Stimulated activated CD4-positive, alpha-beta T cell treated with anti-CD3 and anti-CD28 coated beads, Interleukin-2, amount 100 ng/mL, for 24 hours (primary cell): ENCODE measurements at places on chromosomes 12 and 14.

GRCh38 chr14:26138764-26139445, 458.9 kb downstream of the NOVA1 start:
- no peak for DNase-seq

DNA sequence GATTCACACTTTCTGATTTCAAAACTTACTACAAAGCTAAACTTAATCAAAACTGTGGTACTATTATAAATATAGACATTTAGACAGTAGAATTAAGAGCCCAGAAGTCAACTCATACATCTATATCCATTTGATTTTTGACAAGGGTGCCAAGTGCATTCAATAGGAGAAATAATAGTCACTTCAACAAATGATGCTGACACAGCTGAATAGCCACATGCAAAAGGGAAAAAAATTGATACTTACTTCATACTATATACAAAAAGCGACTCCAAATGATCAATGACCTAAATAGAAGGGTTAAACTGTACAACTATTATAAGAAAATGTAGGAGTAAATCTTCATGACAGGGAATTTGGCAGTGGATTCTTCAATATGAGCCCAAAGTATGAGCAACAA, 40.7 kb upstream of the SYT10 start:
- DNase-seq, result no peak

DNA sequence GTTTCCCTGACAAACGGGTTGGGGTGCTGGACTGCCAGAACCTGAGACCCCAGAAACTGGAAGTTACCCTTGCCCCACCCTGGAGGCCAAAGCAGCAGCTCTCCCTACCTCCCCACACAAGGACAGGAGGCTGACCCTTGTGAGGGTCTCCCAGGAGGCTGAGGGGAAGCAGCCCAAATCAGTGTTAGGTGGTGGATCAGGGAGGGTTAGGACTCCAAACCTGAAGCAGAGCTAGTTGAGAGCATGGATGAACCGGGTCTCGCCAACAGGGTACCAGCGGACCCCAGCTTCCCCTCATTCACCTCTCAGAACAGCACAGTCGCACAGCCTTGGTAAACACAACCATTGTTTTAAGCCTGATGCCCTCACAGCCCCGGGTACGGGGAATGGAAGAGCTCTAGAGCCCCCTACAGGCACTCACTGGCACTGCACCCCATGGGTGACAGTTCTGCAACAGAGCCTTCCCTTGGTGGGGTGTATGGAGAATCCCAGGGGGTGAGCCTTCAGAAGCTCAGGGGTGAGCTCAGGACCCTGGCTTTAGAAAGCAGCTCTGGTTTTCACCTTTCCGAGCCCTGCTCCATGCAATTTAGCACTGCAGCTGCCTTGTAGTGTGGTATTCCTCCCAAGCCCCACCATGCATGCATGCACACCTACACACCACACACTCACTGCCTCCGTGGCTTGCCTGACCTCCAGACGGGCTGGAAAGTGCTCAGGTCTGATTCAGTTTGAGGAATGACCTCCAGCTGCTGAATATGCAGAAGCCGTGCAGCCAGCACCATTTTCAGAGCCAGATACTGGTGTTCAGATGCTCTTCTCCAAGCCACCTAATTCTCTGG, 11.2 kb downstream of the ESRRB start:
- peak; percentile 70 for DNase-seq

DNA sequence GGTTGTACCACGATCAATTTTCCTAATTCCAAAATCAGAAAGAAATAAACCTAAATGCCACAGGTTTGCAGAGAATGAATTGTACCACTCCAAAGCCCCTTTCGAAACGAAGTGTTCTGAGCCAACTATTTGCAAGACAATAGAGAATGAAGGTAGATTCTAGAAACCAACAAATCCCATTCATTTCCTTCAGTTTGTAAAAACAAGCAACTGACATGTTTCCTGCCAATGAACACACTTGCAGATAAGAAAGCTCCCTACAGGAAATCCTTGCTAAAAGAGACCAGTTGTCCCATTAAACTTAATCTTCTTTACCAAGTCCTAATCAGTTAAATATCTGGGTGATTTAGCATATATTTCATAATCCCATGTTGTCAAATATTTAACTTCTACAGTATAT, 198.4 kb upstream of the FOXN3 start:
- DNase-seq, result no peak

DNA sequence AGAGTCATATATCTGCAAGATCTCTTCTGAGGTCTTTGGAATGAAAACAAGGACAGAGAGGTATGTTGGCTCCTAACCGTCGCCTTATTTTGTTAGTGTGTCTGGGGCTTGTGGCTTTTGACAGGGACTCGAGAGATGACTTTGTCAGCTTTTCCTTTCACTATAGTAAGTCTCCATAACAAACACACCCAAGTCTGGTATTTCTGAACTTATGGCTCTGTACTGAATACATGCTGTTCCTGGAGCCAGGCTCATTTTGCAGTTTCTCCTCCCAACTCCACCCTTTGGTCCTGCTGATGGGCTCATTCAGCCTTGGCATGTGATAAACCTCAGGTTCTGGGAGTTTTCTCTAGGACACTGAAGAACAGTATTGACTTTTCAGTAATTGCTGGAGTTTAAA, 27.7 kb upstream of the TMED10 start:
- DNase-seq, result no peak

DNA sequence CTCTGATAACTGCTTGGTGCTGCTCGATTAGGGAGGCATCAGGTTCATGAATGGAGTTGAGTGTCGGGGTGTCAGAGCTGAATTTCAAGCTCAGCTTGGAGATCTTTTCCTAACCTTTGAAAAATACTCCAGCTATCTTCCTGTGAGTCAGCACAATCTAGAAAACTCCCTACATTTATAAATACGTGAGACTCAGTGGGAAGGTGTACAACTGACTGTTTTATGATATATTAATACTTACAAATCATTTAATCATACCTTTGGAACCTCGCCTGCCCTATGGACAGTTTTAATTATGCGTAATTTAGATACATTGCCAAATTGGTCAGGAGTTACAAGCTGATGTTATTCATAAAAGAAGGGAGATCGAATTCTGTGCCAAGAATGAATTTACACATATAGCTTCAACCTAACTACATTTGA, 961 bp downstream of the CMAS start:
- no peak for DNase-seq

DNA sequence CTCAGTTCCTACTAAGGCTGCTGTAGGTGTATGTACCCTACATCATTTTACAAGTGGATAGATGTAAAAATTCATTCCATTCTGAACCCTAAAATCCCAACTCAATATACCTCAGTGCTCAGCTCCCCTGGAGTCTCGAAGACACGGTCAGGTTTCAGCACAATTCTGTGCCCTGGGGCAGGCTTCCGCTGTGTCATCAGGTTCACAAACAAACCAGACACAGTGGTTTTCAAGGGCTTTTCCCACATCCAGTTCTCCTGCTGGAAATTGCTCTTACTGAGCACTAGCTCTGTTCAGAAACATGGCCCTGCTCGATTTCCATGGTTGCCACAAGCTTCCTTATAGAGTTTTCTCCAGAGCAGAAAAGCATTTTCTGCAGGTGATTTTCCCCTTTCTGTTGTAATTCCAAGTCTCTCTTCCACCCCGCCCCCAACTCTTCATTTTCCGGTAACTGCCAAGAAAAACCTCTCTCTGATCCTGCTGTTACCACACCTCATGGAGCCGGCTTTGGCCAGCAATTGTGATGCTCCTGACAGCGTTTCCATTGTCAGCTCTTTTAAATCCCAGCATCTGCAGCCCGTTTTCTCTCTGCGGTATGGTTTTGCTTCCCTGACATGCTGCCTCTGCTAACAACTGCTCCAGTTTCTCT, 483.0 kb upstream of the CCDC196 start:
- no peak for DNase-seq

DNA sequence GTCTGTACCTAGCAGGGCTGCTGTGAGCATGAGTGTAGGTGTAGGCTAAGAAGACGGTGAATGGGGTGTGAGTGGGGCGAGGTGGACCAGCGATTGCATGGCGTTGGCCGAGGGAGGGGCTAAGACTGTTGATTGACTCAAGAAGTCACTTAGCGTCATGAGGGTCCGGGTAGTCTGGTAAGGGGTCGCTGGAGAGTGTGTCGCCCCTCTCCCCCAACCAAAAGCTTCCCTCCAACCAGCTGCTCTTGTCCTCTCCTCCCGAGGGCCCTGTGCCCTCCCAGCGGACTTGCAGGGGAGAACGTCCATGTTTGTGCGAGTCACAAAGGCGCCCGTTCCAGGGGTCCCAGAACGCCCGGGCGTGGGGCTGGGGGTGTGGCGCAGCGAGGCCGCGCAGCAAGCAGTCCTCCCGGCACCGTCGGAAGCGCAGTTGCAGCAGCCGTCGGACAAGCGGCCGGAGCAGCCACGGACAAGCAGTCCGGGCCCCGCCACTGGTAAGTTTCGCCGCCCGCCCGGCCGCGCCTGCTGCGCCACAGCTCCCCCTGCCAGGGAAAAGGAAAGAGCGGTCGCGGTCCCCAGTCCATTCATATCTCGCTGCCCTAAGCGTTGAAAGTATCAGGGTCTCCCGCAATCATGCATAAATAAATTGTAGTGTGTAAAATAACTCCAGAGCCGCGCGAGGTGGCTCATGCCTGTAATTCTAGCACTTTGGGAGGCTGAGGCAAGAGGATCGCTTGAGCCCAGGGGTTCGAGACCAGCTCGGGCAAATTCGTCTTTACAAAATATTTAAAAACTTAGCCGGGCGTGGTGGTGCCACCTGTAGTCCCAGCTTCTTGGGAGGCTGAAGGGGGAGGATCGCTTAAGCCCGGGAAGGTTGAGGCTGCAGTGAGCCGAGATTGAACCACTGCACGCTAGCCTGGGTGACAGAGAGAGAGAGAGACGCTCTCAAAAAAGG, at the start of gene CCDC63:
CCDC63 (plus strand) TSS at position 373 of the 952 bp plus-strand sequence. CDS start 5,968 bp downstream, outside the sequence.
- peak; percentile 22 for DNase-seq

GRCh38 chr14:49892301-49892635, 614 bp upstream of the ARF6 start:
- peak; percentile 59 for DNase-seq

- peak; percentile 89 for DNase-seq
Measured at GRCh38 chr12:56338308-56339157, at the start of gene IL23A. Gene IL23A (plus strand): TSS chr12:56338884. CDS start chr12:56339045, 161 bp downstream.

DNA sequence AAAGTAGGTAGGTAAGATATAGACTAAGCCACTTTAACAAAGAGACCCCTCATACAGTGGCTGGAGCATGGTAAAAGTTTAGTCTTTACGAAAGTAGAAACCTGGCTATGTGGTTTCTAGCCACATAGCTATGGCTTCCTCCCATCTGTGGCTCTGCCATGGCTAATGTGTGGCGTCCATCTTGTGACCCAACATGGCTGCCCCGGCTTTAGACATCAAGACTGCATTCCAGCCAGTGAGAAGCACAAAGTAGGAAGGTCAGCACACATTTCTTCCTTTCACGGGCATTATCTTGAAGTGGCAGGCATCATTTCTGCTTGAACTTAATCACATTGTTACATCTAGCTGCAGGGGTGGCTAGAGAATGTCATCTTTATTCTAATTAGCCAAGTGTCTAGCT, 148.3 kb downstream of the TBX5 start:
- DNase-seq, result no peak

GRCh38 chr12:65602610-65603295, 221.5 kb upstream of the HMGA2 start:
- peak; percentile 43 for DNase-seq
